ENCODE measurements at places on chromosomes 2 and 18.

- no peak for DNase-seq
Observed at GRCh38 chr2:100260712-100261620, 61.3 kb downstream of the LONRF2 start.

- DNase-seq: no peak
Observed at GRCh38 chr2:126381091-126381490, 274.9 kb upstream of the GYPC start.

DNA sequence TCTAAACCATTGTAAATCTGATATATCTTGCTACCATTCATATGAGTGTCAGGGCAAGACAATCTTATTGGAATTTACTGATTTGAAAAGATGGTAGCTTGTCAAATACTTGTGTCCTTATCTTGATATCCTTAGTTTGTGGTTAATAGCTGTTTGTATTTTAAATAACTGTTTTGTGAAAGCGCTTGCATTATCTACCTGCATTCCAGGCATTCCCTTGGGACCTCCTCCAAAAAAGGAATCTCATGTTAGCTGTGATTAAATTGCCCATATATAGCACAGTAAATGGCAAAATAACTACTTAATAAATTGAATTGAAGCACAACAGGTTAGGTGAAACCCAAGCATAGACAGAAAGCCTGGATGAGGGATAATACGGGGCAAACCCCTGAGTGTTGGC lies 13.9 kb downstream of the CNTNAP5 start:
- no peak for DNase-seq

GRCh38 chr18:43789234-43790000 lies 512.1 kb upstream of the SYT4 start:
- DNase-seq: no peak

DNA sequence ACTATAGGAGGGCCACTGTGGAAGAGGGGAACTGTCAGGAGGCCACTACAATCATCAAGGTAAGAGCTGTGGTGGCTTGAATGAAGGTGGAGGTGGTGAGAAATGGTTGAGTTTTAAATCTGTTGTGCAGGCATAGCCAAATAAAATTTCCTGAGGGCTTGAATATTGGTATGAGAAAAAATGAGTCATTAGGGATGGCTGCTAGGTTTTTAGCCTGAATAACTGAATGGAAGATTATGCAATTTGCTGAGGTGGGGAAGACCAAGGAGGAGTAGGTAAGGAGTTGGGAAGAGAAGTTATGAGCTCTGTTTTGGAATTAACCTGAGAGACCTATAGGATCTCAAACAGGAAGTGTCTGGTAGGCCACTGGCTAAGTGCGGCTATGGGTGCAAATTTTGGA lies 84.0 kb downstream of the KLHL14 start:
- DNase-seq: no peak

DNA sequence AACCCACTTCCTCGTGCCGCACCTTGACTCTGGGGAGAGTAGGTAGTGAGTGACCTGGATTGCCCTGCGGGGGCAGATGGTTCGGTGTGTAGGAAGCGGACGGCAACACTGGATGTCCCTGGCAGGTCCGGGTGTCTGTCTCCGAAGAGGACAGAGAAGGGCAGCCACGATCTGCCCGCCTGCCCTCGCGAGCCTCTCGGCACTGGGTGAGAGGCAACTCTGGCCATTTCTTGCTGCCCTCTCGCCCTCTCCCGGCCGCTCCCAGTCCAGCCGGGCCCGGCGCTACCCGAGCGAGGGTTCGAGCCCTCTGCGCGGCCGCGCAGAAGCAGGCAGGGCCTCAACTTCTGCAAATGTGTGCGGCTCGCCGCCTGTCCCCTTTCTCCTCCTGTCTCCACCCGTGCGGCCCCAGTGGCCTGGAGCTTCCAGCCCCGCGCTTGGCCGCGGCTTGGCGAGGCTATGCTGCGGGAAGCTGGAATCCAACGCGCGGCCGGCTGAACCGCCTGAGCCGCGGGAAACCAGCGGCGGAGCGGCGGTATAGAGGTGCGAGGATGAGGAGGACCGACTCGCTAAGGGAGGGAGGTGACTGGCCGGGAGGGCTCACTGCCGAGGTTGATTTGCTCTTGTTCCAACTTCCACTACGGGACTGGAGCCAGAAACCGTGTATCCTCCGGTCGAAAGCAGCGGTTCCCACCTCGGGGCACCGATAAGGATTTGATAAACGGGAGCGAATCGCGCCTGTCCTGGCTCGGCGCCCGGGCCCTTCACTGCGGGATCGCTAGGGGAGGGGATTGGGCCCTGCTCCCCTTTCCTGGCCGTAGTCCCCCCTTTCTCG lies 1.5 kb downstream of the EPAS1 start:
- DNase-seq: no peak

- DNase-seq: no peak
Observed at GRCh38 chr18:42654556-42654955, 460.9 kb downstream of the RIT2 start.

GRCh38 chr2:239770246-239770639 lies 254.9 kb downstream of the NDUFA10 start:
- no peak for DNase-seq

DNA sequence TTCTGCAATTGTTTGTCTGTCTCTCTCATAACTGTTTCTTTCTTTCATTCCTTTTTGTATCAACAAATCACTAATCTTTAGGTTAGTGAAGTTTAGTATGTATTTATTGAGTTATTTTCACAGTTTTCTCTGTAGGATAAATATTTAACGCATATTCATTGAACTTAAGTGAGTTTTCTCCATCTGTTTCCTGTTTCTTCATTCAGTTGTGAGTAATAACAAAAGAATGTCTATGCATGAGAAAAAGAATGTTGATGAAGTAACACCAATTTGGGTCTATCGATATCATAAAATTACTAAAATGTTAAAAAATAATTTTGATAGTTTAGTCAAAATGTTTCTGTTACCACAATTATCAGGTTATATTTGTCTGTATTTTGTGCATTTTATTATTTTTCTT lies 948.0 kb downstream of the DSC3 start:
- DNase-seq: no peak

- DNase-seq: no peak
Observed at GRCh38 chr2:204986641-204987040, 441.4 kb downstream of the PARD3B start.

DNA sequence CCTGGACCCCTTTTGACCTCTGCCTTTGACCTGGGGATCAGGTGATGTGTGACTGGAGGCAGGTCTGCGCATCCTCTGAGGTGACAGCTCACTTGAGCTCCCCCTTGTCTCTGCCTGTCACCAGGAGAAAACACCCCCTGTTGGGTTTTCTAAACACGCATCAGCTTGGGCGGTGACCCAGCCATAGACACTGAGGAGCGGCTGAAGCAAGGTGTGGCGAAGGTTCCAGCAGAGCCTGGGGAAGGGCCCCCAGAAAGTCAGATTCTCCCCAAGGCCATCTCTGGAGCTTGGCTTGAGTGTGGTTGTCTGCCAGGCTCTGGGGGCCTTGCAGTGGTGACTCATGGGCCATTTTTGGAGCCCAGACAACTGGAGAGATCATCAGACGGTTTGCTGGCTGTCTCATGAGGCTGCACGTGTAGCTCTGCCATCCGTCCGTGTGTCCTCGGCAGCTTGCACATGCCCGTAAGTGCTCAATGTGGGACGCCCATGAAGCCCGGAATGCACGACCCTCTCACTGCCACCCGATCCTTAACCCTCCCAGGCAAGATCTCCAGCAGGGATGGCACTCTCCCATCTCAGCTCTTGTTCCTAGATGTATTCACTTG lies 29.4 kb downstream of the SIX3 start:
- no peak for DNase-seq

DNA sequence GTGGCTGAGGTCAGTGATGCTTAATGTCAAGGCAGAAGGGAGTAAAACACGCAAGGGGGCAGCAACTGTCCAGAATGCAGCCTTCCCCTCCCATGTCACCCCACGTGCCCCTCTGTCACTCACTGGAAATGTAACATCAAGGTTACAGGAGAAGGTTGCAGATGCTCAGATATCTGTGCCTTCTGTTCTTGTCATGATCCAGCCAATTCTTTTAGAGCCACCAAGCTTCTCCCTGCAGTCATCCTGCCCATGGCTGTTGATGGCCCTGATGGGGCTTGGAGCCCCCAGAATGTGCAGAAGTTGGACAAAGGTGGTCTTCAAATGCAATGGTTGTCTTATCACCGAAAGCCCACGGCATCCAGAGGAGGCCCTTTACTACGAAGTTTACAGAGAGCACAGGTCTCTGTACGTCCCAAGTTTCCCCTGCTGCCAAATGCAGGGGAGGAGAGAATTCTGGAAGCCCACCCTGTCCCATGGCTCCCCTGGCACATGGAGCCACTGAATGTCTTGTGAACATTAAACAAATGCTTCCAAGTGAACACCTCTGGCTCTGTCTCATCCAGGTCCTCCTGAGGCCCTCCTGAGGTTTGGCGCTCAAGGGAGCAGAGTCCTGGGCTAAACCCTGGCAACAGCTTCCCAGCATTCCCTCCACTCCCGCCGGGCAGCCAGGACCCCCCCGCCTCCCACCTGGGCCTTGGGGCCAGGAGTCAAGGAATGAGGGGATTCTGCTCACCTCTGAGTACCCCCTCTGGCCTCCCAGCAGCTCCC lies 4.5 kb upstream of the GPR55 start:
- DNase-seq: no peak

DNA sequence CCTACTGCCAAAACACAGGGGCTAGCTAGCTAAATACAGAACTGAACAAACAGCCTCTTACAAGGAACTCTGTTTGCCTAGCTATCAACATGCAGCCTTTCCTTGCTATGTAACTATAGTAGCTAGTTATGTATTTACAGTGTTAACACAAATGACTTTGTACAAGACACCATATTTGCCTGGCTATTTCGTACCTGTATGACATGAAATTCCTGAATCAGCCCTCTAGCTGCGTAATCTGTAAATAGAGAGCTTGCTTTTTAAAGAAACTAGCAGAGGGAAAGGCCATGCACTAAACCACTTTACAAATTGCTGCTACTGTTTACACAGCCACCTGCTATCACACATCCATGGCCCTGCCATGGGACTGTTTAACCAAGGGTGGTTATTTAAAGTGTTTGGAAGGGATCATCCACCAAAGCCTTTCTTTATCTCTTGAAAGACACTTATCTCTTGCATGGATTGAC lies 248.7 kb downstream of the TFCP2L1 start:
- no peak for DNase-seq

DNA sequence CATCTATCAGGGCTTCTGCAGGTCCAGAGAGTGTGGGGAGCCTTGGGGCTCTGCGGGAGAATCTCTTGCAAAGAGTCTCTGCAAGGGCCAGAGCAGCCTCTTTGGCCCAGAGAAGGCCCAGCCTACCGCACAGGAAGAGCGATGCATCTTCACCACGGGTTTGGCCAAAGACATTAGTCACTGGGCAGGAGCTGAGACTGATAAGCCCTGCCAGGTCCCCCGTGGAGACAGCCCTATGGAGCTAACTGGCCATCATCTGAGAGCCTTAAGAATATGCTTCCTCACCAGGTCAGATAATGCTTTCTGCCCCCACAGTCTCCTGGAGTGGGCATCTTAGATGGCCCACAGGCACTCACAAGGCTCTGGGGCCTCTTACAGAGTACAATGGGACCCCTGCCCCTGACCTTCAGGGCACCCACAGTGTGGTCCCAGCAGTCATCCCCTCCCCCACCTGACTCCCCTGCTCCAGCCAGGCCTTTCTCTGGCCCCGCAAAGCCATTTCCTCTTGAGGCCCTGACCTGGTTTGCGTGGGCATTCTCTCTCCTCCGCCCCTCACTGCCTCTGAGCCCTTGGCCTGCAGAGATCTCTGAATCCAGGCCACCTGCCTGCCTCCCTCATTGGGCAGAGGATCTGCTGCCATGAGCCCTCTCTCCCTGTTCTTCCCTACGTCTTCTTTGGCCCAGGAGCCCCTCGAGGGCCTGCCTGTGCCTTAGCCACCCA lies 31.9 kb upstream of the MAPRE3 start:
- DNase-seq: no peak

GRCh38 chr2:76464310-76464709 lies 753.6 kb upstream of the GCFC2 start:
- DNase-seq: no peak

GRCh38 chr2:223007531-223007930 lies 44.5 kb upstream of the KCNE4 start:
- no peak for DNase-seq

- no peak for DNase-seq
Observed at GRCh38 chr18:37662546-37663339, 97.1 kb upstream of the CELF4 start.

- DNase-seq: no peak
Observed at GRCh38 chr2:231174211-231174651, 24.2 kb upstream of the ARMC9 start.

- no peak for DNase-seq
Observed at GRCh38 chr2:157887946-157888345, 11.8 kb upstream of the ACVR1 start.
